ENCODE measurements at places on chromosomes 12 and 14.
A peak's percentile ranks its signal among the peaks of the same experiment; 100 is the strongest.

DNA sequence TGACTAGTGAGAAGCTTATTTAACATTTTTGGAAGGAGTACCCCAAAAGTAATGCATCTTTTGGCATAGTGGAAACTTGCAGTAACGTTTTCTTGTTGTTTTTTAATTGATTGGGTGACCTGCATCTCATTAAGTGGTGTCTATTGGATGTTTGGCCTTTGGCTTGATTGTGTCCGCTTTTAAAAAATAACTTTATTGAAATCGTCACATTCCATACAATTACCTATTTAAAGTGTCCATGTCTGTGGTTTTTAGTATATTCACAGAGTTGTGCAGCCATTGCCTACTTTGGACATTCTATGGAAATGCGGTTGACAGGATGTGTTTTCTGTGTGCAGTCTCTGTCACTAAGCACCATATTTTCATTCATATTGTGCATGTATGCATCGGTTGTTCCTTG lies 46.3 kb downstream of the TRAF3 start:
- DNase-seq: no peak

DNA sequence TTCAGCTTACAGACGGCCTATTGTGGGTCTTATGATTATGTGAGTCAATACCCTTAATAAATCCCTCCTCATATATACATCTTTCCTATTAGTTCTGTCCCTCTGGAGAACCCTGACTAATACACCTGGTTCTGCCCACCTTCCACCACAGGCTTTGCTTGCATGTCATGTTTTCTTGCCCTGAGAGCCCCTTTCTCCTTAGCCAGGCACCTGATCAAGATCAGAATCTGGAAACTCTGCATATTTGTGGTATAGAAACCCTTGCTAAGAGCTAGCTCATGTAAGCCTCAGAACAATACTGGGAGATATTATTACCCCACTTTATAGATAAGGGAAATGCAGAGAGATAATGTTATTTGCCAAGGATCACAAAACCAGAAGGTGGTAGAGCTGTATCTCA lies 52.9 kb upstream of the JDP2 start:
- no peak for DNase-seq

DNA sequence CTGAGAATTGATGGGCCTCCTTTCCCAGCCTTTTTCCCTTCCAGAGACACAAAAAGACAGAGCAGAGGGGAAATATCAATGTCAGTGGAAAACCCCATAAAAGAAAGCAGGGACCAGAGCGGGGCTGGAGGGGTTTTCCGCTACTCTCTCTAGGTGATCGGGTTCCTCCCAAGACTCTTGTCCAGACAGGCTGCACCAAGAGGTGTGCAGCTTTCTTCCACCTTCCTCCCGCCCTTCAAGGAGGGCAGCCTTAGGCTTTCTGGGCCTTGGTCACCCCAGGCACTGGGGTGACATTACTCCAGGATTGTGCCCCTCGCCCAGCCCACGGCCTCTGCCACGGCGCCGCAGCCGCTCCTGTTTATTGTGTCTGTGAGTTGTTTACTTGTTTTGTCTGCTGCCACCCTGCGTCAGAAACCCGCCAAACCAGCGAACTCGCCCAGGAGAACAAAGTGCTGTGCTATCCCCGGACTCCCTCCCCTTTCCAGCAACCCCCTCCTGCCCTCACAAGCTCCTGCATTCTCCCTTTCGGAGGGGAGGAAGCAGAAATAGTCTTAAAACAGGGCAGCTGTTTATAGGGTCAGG lies 6.7 kb upstream of the HOXC6 start:
- peak; percentile 61 for DNase-seq

DNA sequence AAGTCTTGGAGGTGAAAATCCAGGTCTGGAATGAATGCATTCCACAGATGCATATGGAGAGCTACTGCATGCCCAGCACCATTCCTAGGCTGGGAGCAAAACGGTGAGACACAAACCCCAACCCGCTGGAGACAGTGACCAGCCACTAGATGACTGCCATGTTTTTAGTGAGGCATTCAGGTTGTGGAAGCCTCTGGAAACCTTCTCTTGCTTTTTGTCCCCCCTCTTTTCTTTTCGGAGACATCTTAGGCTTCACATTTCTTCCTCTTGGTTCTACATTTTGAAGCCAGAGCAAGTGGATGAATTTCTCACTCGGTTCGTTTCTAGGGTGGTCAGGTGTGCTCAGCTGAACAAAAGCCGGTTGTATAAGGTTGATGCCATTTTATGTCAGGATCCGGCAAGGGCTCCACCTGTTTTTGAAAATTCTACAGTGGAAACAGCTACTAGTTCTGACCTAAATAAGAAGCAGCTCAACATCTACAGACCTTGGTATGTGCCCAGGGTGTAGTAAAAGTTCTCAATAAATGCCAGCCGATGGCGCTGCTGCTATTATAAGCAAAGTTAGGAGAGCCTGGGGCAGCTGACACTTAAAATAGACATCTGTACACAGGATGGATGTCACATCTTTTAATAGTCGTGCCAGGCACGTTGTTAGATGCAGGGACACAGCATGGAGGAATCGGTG lies 1.8 kb upstream of the ZNF839 start:
- DNase-seq: no peak

- no peak for DNase-seq
Observed at GRCh38 chr12:132441871-132442863, 47.8 kb upstream of the FBRSL1 start.

DNA sequence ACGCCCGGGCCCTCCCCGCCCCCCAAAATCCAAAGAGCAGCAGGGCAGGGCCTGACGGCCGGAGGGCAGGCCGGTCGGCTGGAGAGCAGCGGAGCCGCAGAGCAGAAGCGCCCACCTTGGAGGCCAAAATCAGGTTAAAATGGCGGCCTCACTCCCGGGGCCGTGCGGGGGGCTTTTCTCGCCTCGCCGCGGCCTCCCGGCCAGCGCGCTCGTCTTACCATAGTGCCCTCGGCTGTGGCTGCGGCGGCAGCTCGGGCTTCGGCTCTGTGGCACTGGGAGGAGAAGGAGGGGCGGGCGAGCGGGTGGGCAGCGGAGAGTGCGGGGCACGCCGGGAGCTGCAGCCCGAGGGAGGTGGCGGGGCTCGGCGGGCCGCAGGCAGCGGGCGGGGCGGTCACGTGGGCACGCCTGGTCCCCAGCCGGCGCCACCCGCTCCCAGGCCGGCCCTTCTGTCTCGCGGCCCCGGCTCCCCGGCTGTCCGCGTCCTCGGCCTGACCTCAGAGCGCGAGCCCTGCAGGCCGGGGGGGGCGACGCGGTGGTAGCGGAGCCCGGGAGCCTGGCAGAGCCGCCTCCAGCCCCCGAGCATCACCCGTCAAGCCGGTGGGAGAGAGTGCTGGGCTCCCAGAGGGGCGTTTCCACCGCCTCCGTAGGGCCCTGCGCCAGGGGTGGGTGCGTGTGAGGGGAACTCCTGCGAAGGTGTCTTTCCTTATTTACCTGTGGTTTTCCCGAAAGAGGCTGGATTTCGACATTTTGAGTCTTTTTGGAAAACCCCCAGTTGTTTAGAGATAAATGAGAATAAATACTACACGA lies at the start of gene CFL2:
Gene CFL2 (minus strand): TSS at position 274 of the 807 bp plus-strand sequence. CDS start 53 bp downstream, at position 221.
- DNase-seq: peak; percentile 72

DNA sequence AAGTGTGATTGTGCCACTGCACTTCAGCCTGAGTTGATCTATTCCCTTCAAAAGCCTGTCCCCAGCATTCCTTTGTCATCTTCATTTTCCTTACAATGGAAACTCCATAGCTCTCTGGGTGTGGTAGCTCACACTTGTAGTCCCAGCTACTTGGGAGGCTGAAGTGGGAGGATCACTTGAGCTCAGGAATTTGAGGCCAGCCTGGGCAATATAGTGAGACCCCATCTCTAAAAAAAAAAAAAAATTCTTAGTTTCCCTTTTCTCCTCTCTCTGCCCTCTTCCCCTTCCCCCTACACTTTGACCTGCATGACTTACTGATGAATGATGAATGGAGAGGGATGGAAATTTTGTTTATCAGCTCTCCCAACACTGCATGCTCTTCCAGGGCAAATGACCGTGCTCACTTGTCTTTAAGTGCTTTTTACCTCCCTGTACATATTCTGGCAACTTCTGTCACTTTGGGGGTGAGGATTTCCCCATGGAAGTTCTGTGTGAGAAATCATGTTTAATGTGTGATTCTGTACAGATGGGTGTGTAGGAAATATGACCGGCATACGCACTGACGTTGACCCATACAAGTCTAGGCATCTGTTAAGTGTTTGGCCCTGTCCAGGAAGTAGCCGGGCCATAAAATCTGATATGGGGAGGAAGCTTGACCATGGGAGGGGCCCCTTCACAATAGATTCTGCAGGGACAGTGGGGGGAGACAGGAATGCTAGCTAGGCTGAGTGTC lies 65.4 kb downstream of the ZFP36L1 start:
- DNase-seq: no peak

- no peak for DNase-seq
Observed at GRCh38 chr12:95529693-95530225, 21.5 kb downstream of the USP44 start.

GRCh38 chr12:28176295-28176694 lies 14.0 kb upstream of the CCDC91 start:
- no peak for DNase-seq

DNA sequence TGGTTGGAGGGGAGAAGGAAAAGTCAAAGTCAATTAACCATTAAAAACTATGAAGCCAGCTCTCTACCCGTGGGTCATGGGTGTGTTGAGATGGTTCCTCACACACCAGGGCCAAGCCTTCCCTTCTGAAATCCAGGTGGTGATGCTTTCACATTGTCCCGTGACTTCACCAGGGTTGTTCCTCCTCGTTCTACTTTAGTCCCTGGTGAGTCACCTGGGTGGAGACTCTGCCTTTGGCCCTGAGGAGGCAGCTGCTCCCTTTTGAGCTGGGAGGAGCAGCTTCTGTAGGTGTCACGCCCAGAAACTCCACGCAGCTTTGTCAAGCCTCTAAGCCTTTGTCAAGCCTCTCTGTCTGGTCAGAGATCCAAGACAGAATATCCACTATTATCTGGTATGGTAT lies 348.3 kb downstream of the BMP4 start:
- no peak for DNase-seq

- no peak for DNase-seq
Observed at GRCh38 chr12:72836194-72836593, 564.0 kb downstream of the TRHDE start.

DNA sequence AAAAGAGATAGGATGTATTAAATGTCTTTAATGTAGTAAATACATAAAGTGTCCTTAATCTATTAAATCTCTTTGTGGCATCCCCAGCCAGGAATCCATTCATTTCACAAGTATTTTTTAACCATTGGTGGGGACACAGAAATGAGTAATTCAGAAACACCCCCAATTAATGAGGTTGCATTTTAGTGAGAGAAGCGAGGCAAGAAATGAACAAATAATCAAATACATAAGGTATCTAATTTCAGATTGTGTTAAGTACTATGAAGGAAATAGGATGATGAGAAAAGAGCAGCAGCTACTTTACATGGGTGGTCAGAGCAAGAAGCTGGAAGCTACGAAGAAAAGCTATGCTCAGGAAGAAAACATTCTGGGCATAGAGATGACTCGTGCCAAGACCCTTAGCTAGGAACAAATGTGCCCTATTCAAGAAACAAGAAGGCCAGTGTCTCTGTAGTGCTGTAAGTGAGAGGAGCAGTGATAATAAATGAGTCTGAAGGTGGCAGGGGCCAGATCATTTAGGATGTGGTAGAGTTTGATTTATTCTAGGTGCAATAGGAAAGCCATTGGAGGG lies 60.5 kb upstream of the IGF1 start:
- DNase-seq: no peak

DNA sequence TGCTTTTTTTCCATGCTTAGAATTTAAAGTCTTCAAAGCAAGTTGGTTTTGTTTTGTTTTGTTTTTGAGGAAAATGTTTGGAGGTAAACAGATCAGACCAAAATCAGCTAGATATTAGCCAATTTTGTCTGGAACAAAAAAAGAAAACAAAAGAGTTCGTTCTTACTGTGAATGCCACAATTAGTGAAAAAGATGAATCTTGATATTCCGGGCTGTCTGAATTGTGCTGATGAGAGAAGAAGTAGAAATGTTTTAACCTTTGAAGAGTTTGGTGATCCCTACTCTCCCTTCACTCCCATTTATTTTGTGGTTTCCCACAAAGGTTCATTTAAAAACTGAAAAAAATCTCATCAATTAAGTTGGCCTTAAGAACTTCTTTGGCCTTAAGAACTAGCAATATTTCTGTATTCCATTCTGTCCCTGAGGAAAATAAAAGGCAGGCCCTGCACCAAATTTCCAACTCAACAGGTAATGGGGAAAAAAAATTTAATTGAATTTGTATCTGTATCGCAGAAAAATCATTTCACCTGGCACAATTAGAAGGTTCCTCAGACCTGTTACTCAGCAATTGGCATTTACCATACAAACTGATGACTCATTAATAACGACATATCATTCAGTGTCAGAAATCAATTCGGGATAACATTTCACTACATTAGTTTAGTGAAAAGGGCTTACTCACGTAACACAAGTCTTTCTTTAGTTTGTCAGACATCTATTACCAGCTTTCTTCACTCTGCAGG lies 562 bp upstream of the GLIPR1L2 start:
- DNase-seq: no peak

- peak; percentile 74 for DNase-seq
Observed at GRCh38 chr14:69574263-69574953, at the start of gene CCDC177. Gene CCDC177 (minus strand): TSS chr14:69574871. CDS start chr14:69573622, 1,249 bp downstream.

DNA sequence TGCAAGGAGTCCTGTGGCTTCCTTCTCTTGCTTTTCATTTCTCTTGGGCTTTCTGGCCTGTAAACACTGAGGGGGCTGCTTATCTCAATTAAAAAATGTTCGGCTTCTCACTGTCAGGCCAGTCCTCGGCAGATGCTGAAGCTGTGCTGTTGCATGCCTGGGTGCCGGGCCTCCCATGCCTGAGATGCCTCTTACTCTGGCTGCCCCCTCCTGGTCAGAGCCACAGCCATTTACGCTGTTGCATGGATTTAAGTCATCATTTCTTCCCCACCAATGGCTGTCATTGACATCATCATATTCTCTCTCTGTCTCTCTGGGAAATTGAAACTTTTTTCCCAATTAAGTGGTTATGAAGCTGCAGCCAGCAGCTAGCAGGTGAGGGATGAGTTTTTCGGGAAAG lies 53.7 kb downstream of the FOXN4 start:
- DNase-seq: peak; percentile 35

DNA sequence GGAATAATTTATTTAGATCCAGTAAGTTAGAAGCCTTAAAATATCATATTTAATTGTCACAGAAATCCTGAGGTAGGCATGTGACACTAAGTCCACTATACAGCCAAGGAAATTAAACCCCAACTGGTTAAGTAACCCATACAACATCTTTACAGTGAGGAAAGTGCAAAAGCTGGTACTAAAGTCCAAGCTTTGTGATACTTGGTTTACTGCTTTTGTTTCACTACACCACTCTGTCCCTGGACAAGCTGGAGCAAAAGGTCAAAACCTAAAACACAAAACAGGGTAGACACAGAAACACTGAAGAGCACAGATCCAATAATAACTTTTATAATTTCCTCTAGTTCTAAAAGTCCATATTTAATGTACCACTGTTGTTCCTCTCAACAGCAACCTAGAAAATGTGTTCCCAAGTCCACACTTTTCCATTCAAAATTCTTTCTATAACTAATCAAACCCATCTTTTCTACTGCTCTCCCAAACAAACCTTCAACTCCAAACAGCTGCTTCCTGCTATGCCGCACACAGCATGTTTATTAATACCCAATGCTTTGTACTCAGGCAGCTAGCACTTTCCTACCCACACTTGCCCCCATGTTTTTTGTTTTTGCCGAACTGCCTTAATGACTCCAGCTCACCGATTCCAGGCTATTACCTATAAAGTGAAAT lies 90.9 kb downstream of the MED13L start:
- no peak for DNase-seq

- peak; percentile 46 for DNase-seq
Observed at GRCh38 chr12:8860165-8860961, 37.9 kb downstream of the A2ML1 start.

Data from endothelial cell (in vitro differentiated cells).